ENCODE measurements at places on chromosomes 3 and 15. TPM values are rescaled to one million over a fixed set of nuclear protein-coding genes. Genes with fewer than 3 reads are reported as not detected.

CPLX3 gene
- total RNA-seq, result 11.0 TPM

ST8SIA2 gene
- 0.31 TPM for total RNA-seq

DLL4 gene
- total RNA-seq, result 8.5 TPM

MOBP gene
- not detected for total RNA-seq

ZNF660 gene
- total RNA-seq, result 1.8 TPM

- no peak for DNase-seq
Measured at GRCh38 chr3:115252679-115253078, 105.6 kb upstream of the ZBTB20 start.

TMEM207 gene
- total RNA-seq, result not detected

NFKBIZ gene
- total RNA-seq, result 39.7 TPM

GRCh38 chr3:36648241-36649034 is 115.9 kb downstream of the DCLK3 start:
- no peak for DNase-seq
